ENCODE measurements at places on chromosomes 11 and 22.

- no peak for DNase-seq
Observed at GRCh38 chr22:40855071-40855978, 1.1 kb downstream of the ST13 start.

DNA sequence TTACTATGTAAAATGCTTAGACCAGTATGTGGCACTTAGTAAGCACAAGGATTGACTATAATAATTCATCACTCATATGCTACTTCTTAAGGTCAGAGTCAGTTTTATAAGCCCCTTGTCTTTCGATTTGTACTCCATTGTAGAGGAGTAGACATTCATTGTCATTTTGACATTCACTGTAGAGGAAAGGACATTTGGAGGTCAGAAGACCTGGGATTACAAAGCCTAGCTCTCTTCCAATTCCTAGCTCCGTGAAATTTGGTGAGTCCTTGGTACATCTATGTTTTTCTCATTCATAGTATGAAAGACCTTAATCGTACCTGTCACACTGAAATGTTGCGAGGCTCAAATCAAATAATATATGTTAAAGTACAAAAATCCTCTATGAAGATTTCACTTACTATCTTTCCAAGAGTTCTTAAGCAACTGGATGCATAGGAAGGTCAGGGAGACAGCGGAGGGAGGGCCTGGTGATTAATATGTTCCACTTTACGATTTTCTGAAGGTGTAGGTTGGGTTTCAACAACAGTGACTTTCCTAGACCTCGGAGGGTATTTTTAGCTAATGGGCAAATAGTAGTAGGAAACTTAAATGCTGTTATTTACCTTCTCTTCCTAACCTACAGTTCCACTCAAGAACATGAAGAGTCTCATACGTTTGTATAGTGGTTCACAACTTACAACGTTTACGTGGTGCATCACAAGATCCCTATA lies 1.4 kb upstream of the EMSY start:
- no peak for DNase-seq

- peak; percentile 39 for DNase-seq
Observed at GRCh38 chr11:3123761-3124733, 41.1 kb downstream of the OSBPL5 start.

- DNase-seq: no peak
Observed at GRCh38 chr11:101429703-101430540, 153.9 kb downstream of the TRPC6 start.

GRCh38 chr11:2960139-2960538 lies 30.9 kb upstream of the PHLDA2 start:
- no peak for DNase-seq

DNA sequence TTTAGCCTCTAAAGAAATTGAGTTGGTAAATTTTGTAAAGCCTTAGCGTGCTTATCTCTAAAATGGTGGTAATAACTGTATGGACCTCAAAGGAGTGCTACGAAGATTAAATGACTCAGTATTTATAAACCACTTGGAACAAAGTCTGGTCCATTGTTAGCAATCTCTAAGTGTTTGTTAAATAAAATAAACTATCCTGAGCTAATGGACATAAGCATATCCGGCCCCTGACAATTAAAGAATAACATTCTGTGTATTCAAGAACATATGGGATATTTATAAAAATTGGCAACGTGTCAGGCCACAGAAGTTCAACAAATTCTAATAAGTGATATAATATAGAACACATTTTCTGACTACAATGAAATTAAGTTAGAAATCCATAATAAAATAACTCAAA lies 71.0 kb downstream of the MYEOV start:
- DNase-seq: no peak

DNA sequence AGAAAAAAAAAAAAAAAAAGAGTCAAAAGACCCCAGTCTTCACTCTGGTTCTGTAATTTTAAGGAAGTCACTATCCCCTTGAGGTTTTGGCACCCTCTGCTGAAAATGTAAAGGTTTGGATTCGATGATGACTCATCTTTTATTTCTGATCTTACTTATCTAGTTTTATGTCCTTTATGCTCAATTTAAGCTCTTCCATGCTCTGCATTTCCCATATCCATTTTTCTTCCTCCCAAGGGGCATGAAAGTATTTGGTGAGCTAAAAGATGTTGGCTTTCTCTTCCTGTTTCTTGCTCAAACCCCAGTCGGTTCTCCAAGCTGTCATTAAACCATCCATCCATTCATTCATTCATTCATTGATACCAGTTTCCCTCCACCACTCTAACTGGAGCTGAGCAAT lies 61.0 kb upstream of the CDON start:
- DNase-seq: no peak

DNA sequence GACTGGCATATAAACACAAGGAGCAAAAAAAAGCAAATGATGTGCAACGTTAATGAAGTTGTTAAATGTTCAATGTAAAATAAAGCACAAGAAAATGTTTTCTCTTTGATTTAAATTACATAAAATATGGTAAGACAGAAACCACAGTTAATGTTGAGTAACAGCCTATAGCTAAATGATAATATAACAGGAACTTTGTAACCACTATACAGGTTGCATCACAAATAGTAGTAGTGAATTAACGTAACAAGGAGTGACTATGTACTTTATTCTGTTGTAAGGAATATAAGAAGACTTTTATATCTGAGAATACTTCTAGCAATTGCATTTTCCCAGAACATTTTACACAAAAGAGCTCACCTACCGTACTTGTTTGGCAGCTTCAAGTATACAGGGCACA lies 16.9 kb downstream of the SAAL1 start:
- DNase-seq: no peak

GRCh38 chr11:125410091-125410490 lies 86.0 kb downstream of the FEZ1 start:
- DNase-seq: no peak

DNA sequence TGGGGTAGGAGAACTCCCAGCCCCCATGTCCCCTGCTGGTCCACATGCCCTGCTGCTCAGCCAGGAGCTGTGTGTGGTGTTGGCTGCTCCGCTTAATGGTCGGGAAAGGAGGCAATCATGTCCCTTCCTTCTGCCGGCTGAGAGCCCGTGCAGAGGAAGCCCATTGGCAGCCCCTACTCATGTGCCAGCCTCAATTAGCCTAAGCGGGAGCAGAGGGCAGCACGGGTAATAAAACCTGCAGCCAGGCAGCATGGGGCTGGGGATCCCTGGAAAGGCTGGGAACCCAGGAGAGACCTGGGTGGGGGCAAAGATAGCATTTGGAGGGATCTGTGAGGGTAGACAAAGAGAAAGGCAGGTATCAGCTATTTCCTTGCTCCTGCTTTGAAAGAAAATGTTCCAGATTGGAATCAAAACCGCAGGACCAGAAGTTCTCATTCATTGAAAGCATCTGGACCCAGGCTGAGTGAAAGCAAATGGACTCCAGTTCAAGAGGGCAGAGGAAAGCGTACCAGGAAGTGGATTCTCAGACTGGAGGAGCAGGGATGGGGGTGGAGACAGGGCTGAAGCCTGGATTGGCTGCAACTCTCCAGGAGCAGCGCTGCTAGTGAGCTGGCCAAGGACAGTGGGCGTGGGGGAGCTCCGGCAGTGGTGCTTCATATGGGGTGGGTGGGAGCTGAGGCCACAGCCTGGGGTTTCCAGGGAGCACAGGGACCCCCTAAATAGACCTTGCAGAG lies 103.4 kb upstream of the NECTIN1 start:
- DNase-seq: no peak

GRCh38 chr11:91299980-91300379 lies 924.6 kb upstream of the FAT3 start:
- DNase-seq: no peak

GRCh38 chr11:61293867-61294716 lies 1.0 kb downstream of the VWCE start:
- DNase-seq: peak; percentile 51

DNA sequence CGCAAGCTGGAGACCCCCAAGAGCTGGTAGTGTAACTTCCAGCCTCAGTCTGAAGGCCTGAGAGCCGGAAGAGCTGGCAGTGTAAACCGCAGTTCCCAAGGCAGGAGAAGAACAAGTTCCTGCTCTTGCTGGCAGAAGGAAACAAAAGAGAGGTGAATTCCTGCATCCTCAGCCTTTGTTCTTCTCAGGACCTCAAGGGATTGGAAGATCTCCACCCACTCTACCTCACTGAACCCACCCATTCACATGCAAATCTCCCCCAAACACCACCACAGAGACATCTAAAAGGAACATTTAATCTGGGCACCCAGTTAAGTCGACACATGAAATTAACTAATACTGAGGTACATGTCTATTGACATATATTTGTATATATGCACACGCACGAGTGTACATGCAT lies 1310.3 kb downstream of the TBC1D22A start:
- DNase-seq: no peak

- no peak for DNase-seq
Observed at GRCh38 chr11:95156916-95157541, 67.4 kb downstream of the ENDOD1 start.

DNA sequence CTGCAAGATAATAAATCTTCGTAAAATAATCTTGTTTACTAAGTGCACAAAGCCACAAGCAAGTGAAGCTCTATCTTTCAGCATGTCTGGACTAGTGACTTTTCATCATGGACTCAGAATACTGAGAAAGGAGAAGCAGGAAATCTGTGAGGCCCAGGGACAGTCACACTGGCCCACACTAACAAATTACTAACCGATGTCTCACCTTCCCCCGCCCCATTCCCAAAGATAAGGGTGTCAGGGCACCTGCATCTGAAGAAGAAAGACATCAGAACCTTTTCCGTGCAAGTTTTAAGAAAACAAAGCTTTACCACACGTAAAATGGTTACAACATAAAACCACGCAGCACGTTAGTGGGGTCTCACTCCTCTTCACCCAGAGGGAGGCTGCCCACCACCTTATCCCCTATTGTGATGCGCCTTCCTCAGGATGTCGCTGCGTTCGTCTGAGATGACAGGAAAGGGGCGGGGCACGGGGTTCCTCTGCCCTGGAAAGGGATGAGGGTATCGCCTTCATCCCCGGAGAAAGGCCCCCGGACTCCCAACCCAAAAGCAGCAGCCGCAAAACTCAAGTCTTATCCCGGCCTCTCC lies 616 bp downstream of the BTBD10 start:
- DNase-seq: peak; percentile 57

DNA sequence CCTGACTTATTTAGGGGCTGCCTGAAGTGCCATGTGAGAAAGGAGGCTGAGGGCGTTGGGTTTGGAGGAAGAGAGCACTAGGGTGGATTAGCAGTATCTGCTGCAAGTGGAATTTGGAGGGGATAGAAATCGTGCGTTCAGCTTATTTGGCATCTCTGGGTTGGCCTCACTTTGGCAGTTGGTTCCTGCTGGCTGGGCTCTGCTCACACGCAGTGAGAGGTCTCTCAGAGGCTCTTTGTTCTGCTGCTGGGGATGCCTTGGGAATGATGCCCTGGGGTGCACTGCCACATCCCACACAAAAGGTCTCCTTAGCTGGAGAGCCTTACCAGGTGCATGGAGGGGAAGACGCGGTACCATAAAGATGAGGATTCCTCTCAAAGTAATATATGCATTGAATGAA lies 17.7 kb upstream of the MICAL2 start:
- DNase-seq: peak; percentile 25

- DNase-seq: no peak
Observed at GRCh38 chr11:70716986-70717775, 318.9 kb downstream of the CTTN start.

DNA sequence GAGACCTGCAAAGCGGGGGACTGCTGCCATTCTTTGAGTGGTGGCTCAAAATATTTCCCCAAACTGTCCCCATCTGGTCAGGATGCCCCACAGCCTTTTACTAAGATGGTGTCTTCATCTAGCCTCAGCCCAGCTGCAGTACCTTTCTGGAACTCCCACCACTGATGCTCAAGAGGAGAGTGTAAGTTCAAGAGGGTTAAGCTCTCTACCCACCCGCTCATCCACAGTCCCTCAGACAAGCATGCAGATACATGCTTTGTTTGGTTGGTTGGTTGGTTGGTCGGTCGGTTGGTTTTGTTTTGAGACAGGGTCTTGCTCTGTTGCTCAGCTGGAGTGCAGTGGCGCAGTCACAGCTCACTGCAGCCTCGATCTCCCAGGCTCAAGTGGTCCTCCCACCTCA lies 14.5 kb upstream of the CAVIN3 start:
- DNase-seq: no peak

DNA sequence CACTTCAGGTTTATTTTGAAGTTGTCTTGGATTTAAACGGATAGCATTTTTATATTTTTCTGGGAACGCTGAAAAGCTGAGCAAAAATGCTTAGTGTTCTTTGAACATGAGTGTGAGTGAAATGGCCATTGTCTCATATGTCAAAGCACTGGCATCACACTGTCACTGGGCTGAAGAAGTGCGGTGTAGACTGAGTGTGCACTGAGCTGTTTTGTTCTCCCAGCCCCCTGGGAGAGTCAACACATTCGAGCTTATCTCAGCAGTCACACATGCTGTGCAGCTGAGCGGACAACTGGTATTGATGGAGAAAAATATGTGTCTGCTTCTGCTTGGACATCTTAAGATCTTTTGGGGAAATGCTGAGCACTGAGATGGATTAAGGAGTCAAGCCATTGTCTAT lies 90.8 kb downstream of the TECTA start:
- DNase-seq: no peak

DNA sequence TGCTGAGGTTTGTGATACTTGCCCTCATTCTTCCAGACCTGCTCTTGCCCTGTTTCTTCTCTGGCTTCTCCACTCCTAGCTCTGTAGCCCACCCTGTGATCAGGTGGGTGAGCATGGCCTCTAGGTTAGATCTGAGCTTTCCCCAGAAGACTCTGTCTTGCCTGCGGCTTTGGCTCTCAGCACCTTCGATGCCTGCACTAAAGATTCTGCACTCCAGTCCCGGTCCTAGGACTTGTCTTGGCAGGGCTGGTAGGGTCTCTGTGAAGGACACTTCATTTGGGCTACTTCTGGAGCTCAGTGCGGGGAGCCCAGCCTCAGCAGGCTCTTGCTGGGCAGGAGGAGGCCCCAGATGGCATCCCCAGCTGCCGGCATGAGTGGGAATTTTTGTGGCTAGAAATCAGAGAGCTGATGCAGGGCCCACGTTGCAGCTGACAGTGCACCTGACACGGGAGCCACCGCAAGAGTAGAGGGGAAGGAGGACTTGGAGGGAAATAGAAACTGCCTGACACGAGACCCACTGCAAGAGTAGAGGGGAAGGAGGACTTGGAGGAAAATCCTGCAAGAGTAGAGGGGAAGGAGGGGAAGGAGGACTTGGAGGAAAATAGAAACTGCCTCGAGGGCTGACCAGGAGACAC lies 226.9 kb upstream of the B3GAT1 start:
- DNase-seq: no peak

GRCh38 chr11:36193721-36194120 lies 95.5 kb downstream of the COMMD9 start:
- no peak for DNase-seq
